ENCODE measurements at places on chromosomes 4 and X.

DNA sequence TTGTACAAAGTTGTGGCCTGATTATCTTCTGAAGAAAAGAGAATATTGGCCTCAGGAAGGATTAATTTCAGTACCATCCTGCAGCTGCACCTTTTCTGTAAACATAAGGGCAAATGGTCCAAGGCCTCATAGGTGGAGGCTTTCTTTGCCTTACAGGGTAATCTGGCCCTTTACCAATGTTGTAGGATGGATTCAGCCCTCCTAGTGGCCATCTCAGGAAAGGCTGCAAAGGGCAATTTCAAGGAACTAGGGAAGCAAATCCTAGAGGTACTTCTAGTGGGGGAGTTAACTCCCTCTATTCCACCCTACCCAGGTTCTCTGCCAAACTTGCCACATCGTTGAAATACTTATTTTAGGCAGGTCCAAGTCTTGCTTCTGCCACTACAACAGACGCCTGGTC is 57.6 kb downstream of the UGT2B11 start:
- DNase-seq = no peak

DNA sequence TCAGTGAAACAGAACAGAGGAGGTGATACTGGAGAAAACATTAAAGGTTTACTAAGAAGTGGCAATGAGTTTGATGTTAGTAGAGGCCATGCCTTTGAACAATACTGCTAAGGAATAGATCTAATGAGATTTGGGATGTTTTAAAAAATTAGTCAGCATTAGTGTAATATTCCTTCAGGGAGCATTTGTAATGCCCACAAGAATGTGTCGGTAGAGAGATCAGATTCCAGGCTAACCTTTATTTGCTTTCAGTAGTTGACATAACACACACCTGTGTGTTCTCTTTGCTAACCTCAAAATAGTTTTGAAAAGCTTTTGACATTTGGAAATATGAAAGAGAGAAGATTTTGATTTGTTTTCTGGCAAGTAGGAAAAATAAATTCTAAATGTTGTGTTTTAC is 328.8 kb downstream of the BMPR1B start:
- DNase-seq = no peak

- no peak for DNase-seq
These were observed at the start of gene PITX2 for GRCh38 chr4:110622841-110623717. PITX2 (minus strand) TSS chr4:110623077; CDS start chr4:110622460, 617 bp downstream.

- no peak for DNase-seq
These were observed 30.8 kb downstream of the ASB5 start for GRCh38 chr4:176238157-176238610.

- no peak for DNase-seq
These were observed 10.0 kb downstream of the CSTF2 start for GRCh38 chrX:100830143-100830542.

GRCh38 chrX:106457802-106458201 is 154.0 kb upstream of the RADX start:
- DNase-seq = no peak

- DNase-seq = no peak
These were observed 186.9 kb downstream of the DCHS2 start for GRCh38 chr4:154304679-154305078.

DNA sequence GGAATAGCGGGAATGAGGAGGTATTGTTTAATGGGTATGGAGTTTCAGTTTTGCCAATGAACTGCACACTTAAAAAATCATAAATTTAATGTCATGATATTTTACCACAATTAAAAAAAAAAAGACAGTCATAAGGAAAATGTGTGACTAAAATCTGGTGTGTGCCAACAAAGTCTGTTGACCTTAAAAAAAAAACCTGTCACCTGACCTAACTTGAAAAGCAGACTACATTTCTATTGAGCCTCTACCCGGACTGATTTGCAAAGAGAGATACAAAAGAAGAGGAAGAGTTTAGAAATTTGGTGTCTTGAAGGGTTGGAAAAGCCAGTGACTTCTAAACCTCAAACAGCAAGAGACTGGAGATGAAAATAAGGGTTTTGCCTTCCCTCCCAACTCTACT is 48.4 kb downstream of the TMEM150C start:
- no peak for DNase-seq

- DNase-seq = no peak
These were observed 9.0 kb downstream of the ART3 start for GRCh38 chr4:76083386-76083988.

DNA sequence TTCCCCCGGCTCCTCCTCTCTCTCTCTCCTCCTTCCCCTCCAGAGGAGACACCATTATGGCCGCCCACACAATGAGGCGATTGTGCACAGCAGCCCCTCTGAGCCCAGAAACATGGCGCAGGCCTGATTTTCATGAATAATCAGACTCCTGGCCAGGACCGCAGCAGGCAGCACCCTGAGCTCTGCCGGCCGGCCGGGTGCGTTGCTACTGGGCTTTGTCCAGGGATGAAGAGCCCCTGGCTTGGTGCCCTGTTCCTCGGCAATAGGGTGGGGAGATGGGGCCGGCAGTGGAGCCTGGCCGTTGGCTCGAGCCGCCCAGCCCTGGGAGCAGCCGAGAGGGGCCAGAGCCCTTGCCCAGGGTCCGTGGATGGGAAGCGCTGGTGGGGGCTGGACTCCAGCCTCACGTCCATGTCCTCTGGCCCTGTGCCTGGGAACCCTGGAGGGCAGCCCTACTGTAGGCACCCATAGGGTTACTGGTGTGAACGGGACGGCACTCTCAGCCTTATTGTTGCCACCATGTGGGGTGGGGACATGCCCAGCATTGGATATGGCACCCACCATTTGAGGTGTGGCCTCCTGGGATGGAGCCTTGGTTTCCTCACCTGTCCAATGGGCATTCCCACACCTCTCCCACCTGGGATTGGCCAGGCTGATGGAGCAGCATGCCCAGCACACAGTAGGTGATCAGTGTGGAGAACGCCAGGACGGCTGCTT is 103.0 kb downstream of the SORCS2 start:
- no peak for DNase-seq

DNA sequence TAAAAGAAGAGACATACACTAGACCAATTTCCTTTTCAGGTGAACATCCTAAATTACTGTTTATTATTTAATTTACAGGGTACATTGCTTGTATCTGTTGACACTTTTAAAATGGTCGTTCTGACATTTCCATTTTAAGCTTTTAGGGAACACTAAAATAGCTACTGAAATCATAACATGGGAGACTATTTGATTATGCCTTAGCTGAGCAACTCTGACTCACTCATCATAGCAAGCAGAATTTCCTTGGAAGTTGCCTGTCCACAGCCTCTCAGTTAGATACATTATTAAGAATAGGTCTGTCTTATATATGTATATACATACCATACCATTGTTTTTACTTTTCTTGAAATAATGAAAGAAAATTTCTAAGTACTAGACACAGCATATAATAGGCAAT is 22.0 kb downstream of the GUCY1B1 start:
- DNase-seq = no peak

DNA sequence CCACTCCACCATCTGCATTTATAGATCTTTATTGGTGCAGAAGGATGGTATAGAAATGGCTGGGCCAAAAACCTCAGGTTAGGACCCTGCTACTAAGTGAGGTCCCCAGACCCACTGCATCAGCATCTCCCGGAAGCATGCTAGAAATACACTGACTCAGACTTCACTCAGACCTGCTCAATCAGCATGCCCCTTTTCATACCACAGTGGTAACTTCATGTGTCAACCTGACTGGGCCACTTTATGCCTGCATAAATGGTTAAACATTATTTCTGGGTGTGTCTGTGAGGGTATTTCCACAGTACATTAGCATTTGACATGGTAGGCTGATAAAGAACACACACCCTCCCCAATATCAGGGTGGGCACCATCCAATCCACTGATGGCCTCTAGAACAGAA is 118.6 kb upstream of the VCX3B start:
- no peak for DNase-seq

DNA sequence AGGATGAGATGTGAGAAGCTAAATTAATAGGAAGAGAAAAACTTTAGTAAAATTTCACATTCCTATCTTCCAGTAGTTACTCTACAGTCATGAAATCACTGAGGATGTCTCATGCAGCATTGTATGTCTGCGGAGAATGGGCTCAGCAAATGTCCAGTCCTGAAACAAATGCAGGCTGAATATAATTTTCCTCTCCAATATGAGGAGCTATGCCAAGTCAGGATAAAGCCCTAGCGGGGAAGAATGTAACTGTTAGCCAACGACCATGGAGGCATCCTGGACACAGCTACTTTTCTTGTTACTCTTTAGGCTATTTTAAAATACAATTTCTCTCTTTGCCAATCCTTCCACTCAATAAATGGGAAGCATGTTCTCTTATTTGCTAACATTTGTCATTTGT is 127.7 kb downstream of the PRKX start:
- no peak for DNase-seq

DNA sequence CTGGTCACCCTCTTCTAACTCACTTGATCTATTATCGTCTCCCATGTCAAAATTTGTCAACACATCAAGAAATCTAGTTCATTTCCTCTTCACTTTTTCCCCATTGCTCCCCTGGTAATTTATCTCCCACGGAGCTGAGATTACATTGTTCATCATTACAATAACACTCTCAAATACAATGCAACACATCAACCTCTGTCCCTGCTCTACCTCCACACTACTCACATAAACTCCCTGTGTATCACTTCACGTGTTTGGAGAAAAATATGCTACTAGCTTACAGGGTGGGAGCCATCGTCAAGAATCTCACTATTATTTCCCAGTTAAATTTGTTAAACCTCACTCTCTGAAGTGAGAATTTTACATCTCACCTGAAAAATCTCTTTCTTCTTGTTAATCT is 1006.4 kb downstream of the ARAP2 start:
- DNase-seq = no peak

DNA sequence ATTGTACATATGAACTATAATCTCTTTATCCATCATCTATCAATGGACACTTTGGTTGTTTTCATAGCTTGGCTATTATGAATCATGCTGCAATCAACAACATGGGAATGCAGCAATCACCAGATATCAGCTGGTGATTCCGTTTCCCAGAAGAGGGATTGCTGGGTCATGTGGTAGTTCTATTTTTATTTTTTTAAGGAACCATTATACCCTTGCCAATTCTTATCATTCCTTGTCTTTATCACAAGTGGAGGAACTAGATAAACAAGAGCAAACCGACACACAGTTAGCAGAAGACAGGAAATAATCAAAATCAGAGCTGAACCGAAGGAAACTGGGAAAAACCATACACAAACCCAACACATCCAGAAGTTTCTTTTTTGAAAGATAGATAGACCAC is 14.5 kb upstream of the LNX1 start:
- DNase-seq = no peak

GRCh38 chr4:10589321-10589720 is 95.2 kb downstream of the CLNK start:
- DNase-seq = no peak

- no peak for DNase-seq
These were observed 28.6 kb upstream of the KIAA1210 start for GRCh38 chrX:119156241-119156640.

- no peak for DNase-seq
These were observed 104.7 kb downstream of the NKX6-1 start for GRCh38 chr4:84394386-84394785.

Measured in cortex of kidney (tissue), 1 donor.